ENCODE measurements at places on chromosomes 6 and 20. TPM values are rescaled to one million over a fixed set of nuclear protein-coding genes. Genes with fewer than 3 reads are reported as not detected.

GCNT2 gene
- total RNA-seq, result 36.4 TPM

BMP2 gene
- 72.0 TPM for total RNA-seq

MUCL3 gene
- total RNA-seq, result 0.13 TPM

BAG2 gene
- total RNA-seq, result 10.5 TPM

SMOC2 gene
- 51.0 TPM for total RNA-seq

FOXF2 gene
- 28.0 TPM for total RNA-seq

PKHD1 gene
- total RNA-seq, result 3.3 TPM

RBBP8NL gene
- 4.1 TPM for total RNA-seq

PGC gene
- total RNA-seq, result 128 TPM

CRIP3 gene
- 0.80 TPM for total RNA-seq

APOM gene
- 10.4 TPM for total RNA-seq

DNAH8 gene
- 0.03 TPM for total RNA-seq

HLA-C gene
- 394 TPM for total RNA-seq

BPIFB4 gene
- total RNA-seq, result not detected

C20orf204 gene
- total RNA-seq, result 0.57 TPM

FOXP4 gene
- 24.3 TPM for total RNA-seq

DEFB115 gene
- not detected for total RNA-seq

KCNK17 gene
- not detected for total RNA-seq

PDYN gene
- not detected for total RNA-seq

OR5V1 gene
- total RNA-seq, result not detected

NKX2-2 gene
- not detected for total RNA-seq

DOK5 gene
- total RNA-seq, result 7.0 TPM

HUS1B gene
- total RNA-seq, result 0.33 TPM

PRSS35 gene
- 36.2 TPM for total RNA-seq

RPS21 gene
- total RNA-seq, result 2,772 TPM

GNL1 gene
- 29.5 TPM for total RNA-seq

TFAP2D gene
- not detected for total RNA-seq

PBOV1 gene
- not detected for total RNA-seq

LHFPL5 gene
- total RNA-seq, result not detected

CDK5RAP1 gene
- total RNA-seq, result 35.6 TPM

PLCB4 gene
- 15.0 TPM for total RNA-seq

HLA-DRA gene
- 3.7 TPM for total RNA-seq

LPA gene
- 1.4 TPM for total RNA-seq

FOXS1 gene
- 0.64 TPM for total RNA-seq

UBR2 gene
- total RNA-seq, result 25.8 TPM

SALL4 gene
- total RNA-seq, result 12.7 TPM

CST2 gene
- not detected for total RNA-seq

RAET1G gene
- total RNA-seq, result 1.5 TPM

KCTD20 gene
- total RNA-seq, result 56.3 TPM

CTAGE9 gene
- total RNA-seq, result 0.20 TPM

CLPSL1 gene
- not detected for total RNA-seq

EPB41L1 gene
- 32.6 TPM for total RNA-seq

COL21A1 gene
- 59.2 TPM for total RNA-seq

TINAG gene
- 0.76 TPM for total RNA-seq

JPH2 gene
- 6.6 TPM for total RNA-seq

GPR6 gene
- total RNA-seq, result not detected

CCN6 gene
- total RNA-seq, result not detected

SNAP91 gene
- total RNA-seq, result 0.53 TPM

PCK1 gene
- 12.0 TPM for total RNA-seq

FRK gene
- total RNA-seq, result 16.9 TPM

FAM162B gene
- total RNA-seq, result 8.0 TPM

SPATA25 gene
- not detected for total RNA-seq

EYA2 gene
- 1.4 TPM for total RNA-seq

TAGAP gene
- total RNA-seq, result 4.9 TPM

LY86 gene
- 0.27 TPM for total RNA-seq

FGD2 gene
- total RNA-seq, result 2.5 TPM

PDE10A gene
- 7.2 TPM for total RNA-seq

SYNCRIP gene
- 65.2 TPM for total RNA-seq

Data from hepatocyte (in vitro differentiated cells).